ENCODE measurements at places on chromosomes 6 and 20. TPM values are rescaled to one million over a fixed set of nuclear protein-coding genes. Genes with fewer than 3 reads are reported as not detected.

RAD21L1 gene
- total RNA-seq: under 0.01 TPM

NEURL2 gene
- total RNA-seq: 4.7 TPM

OLIG3 gene
- total RNA-seq: not detected

CDH26 gene
- total RNA-seq: 0.34 TPM

AGER gene
- total RNA-seq: 0.16 TPM

JPH2 gene
- under 0.01 TPM for total RNA-seq

PGC gene
- not detected for total RNA-seq

MYT1 gene
- total RNA-seq: not detected

CDH4 gene
- 0.32 TPM for total RNA-seq

MCCD1 gene
- not detected for total RNA-seq

SRSF12 gene
- not detected for total RNA-seq

LHFPL5 gene
- not detected for total RNA-seq

FOXS1 gene
- total RNA-seq: not detected

TXLNB gene
- total RNA-seq: 1.9 TPM

ULBP2 gene
- total RNA-seq: 1.9 TPM

TBP gene
- 8.0 TPM for total RNA-seq

SPAG4 gene
- total RNA-seq: 4.7 TPM

PRR18 gene
- not detected for total RNA-seq

CLVS2 gene
- under 0.01 TPM for total RNA-seq

CST5 gene
- not detected for total RNA-seq

NMBR gene
- total RNA-seq: not detected

ATG5 gene
- 45.9 TPM for total RNA-seq

TFAP2A gene
- not detected for total RNA-seq

NRM gene
- 1.7 TPM for total RNA-seq

HLA-DPA1 gene
- 2.4 TPM for total RNA-seq

SASH1 gene
- total RNA-seq: 65.3 TPM

C20orf202 gene
- total RNA-seq: not detected

PROKR2 gene
- total RNA-seq: not detected

TSPO2 gene
- not detected for total RNA-seq

CLDN20 gene
- not detected for total RNA-seq

FOXQ1 gene
- total RNA-seq: 2.2 TPM

ZNF165 gene
- 0.52 TPM for total RNA-seq

GSTA2 gene
- not detected for total RNA-seq

ULBP3 gene
- 9.5 TPM for total RNA-seq

ADTRP gene
- 2.2 TPM for total RNA-seq

GLP1R gene
- total RNA-seq: not detected

MTFR2 gene
- total RNA-seq: 0.16 TPM

CBLN4 gene
- not detected for total RNA-seq

ANGPT4 gene
- not detected for total RNA-seq

TNF gene
- total RNA-seq: not detected

TAAR6 gene
- total RNA-seq: not detected

LY6G6D gene
- not detected for total RNA-seq

HLA-DQB1 gene
- total RNA-seq: not detected

CGA gene
- 0.16 TPM for total RNA-seq

C2 gene
- 2.0 TPM for total RNA-seq
